ENCODE measurements at places on chromosomes 3 and 15.

- no peak for DNase-seq
Measured at GRCh38 chr3:69838696-69839515, 99.6 kb downstream of the MITF start.

DNA sequence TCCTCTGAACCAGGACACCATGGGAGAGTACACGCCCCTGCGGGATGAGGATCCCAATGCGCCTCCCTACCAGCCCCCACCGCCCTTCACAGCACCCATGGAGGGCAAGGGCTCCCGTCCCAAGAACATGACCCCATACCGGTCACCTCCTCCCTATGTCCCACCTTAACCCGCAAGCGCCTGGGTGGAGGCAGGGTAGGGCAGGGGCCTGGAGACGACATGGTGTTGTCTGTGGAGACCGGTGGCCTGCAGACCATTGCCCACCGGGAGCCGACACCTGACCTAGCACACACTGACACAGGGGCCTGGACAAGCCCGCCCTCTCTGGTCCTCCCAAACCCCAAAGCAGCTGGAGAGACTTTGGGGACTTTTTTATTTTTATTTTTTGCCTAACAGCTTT lies 21.2 kb upstream of the BSN start:
- DNase-seq, result no peak

GRCh38 chr3:128344052-128344735 lies 122.5 kb downstream of the DNAJB8 start:
- no peak for DNase-seq

DNA sequence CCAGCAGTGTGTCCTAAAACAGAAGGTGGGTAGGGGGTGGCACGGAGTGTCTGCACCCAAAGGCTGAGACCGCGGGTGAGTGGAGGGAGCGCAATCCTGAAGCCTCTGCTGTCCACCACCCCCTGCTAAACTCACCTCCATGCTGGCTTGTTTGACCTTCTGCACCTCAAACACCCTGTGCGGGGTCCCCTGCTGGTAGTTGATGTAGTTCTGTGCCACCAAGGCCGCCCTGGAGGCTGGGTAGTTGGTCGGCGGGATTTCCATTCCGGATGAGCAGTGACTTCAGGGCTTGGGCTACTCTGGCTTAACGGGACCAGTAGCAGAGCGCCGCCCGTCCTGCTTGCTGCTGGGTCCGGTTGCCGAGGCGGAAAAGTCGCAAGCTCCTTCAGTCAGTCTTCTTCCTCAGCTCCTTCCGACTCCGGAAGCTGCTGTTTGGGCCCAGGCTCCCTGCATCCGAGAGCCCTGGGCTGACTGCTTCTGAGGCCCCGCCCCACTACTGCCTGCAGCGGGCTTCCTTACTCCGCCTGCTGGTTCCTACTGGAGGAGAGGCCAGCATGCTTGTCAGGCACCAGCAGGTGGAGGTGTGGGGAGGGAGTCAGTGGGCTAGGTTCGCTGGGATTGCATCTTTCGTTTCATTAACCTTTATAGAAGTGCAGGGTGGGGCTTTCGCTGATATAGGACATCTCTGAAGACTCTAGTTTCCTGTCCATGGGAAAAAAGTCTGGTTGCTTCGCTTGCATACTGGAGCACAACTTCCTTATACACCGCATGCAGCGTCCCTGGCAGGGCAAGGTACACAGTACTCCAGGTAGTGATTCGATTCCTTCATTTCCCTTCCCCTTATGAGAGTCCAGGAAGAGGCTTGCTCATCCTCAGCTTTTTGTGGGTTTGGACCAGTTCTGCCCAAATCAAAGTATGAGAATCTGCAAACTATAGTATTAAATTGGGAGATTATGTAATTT lies at the start of gene LXN:
Gene LXN, minus strand, starts transcription at position 434 of the 962 bp plus-strand sequence. Its CDS starts 170 bp downstream, at position 264.
- peak; percentile 37 for DNase-seq

GRCh38 chr3:72565593-72565992 lies 282.7 kb downstream of the SHQ1 start:
- DNase-seq, result no peak

GRCh38 chr15:55802600-55803376 lies 59.8 kb upstream of the PRTG start:
- DNase-seq, result no peak

- DNase-seq, result no peak
Measured at GRCh38 chr15:90064911-90065681, 37.2 kb downstream of the IDH2 start.

- DNase-seq, result no peak
Measured at GRCh38 chr3:16455001-16455400, 58.5 kb downstream of the RFTN1 start.

- peak; percentile 70 for DNase-seq
Measured at GRCh38 chr3:32296251-32297204, 58.0 kb downstream of the CMTM8 start.

GRCh38 chr15:39167164-39168058 lies 413.5 kb upstream of the THBS1 start:
- DNase-seq, result no peak

- DNase-seq, result no peak
Measured at GRCh38 chr3:197487911-197488391, 67.8 kb downstream of the BDH1 start.

DNA sequence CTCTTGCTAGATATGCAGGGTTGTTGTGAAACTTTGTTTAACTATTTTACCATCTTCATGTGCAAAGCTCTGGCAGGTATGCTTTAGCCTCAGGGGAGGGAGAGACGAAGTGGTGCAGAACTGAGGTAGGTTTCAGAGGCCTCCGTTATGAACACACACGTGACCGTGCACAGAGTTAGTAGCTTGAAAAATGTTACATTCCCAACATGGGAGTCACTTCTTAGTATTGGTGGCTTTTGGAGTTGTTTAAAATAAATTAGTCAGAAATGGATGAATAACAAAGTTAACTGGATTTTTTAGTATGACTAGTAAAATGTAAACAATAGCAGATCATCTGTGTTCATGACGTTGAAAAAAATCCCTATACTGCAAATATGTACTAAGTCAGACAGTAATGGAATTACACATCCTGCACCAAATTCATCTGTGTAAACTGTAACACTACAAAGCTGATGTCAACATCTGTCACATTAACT lies 279.6 kb downstream of the KLF13 start:
- no peak for DNase-seq

DNA sequence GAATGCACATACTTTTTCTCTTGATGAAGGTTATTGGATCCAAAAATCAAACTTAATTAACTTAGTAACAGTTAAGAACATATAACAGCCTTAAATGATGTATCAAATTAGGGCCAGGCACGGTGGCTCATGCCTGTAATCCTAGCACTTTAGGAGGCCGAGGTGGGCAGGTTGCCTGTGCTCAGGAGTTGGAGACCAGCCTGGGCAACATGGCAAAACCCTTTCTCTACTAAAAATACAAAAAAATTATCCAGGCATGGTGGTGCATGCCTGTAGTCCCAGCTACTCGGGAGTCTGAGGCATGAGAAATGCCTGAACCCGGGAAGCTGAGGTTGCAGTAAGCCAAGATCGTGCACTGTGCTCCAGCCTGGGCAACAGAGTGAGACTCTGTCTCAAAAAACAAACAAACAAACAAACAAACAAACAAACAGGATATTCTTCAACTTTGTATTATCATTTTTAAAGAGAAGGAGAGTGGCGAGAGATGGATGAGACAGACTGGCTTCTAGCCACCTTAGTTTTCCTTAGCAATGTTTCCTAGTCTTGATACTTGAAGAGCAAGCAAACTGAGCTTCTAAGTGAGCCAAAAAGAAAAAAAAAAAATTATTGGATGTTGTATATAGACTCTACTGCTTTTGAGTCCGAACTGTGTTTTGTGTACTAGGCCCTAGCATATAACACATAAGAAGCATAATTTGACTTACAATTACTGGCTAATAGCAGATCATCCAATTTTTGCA lies 13.8 kb downstream of the SPRED1 start:
- no peak for DNase-seq

- no peak for DNase-seq
Measured at GRCh38 chr3:186417791-186418190, 55.8 kb upstream of the DGKG start.
